CD4-positive, alpha-beta T cell treated with Interleukin-1 beta for 1 hour (primary cell): ENCODE measurements at places on chromosomes 6 and 20.

DNA sequence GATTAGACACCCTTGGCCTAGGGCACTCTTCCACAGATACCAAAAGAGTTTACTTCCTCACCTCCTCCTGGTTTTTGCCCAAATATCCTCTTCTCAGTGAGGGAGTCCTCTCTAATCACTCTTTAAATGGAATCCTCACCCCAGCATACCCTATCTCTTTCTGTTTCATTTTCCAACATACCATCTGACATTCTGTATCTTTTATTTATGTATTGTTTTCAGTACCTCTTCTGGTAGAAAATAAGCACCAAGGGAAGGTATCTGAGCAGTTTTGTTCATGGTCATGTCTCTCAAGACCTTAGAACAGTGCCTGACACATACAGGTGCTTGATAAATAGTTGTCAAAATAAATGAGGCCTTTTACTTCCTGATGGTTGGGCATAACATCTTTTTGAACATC lies 55.1 kb downstream of the KIAA0408 start:
- DNase-seq = no peak

DNA sequence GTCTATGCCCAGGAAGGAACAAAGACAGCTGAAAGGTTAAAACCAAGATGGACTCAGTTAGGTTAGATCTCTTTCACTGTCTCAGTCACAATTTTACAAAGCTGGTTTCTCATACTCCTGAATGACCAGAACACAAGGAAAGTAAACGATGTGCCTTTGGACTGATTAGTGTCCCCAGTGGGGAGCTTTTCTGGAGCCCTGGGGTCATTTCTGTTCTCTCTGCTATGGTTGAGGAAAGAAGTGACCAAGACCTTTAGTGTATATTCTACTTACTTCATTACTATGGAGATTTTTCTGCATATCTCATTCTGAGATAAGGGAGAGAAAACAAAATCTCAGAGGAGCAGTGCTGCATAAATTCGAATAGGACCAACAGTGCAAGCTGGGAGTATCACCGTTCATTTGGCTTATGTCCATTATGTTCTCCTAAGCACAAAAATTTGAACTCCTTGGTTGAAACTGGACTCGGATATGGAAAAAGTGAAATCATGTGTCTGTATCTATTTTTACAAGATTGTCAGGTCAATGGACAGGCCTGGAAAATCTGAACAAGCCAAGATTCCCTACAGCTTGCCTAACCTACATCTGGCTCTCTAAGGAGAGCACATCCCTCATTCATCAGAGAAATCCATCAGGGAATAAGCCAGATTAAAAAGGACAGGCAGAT lies 34.4 kb upstream of the ENPP1 start:
- no peak for DNase-seq

DNA sequence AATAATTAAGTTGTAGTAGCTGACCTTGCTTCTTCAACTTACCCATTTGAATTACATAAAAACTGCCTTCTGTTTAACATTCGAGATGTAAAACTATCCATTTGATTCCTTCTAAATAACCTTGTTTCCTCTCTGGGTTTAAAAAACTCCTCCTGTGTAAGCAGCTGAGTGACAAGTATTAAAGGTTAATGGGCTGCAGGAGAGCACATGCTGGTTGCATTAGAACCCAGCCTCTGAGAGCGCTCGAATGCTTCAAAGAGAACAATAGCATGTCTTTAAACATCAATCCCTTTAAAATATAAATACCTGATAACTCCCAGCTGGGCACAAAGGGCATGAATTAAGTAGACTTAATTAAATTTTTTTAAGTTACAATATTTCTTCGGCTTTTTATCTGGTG lies 215.8 kb downstream of the EYA4 start:
- DNase-seq = no peak

DNA sequence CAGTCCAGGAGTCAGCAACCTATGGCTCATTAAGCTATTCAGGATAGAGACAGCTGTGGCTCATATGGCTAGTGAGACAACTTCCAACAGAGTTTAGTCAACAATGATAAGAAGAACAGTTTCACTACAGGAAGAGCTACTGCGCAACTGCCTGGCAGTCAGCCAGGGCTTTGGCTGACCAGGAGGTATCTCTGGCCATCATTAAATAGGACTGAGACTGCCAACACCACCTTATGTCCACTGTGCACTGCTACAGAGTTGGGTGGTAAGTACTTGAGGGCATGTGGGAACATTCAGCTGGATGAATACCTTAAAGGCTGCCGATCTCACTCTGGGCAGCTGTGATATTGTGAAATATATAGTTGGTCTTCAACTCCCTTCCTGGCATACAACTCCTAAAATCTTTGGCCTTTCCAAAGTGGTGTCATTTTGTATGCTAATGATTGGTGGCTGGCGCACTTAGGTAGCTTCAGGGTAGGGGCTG lies 52.2 kb upstream of the FAM83C start:
- no peak for DNase-seq

- no peak for DNase-seq
Observed at GRCh38 chr20:48070991-48071652, 285.8 kb upstream of the SULF2 start.

DNA sequence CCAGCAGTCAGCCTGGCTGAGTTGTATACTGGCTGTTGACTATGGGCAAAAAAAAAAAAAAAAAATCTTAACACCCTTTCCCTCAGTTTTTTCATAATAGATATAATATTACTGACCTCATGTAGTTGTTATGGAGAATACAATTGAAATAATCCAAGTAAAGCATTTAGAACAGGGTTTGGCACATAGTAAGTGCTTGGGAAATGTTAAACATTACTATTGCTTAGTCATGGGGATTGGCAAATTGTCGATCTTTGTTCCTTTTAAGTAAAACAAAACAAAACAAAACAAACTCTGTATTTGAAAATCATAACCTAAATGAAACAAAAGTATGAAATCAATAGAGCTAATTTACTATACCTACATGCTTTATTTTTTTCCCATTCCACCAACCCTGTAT lies 458.4 kb downstream of the GRIK2 start:
- no peak for DNase-seq

GRCh38 chr6:148413321-148414091 lies 70.9 kb downstream of the SASH1 start:
- DNase-seq = no peak

DNA sequence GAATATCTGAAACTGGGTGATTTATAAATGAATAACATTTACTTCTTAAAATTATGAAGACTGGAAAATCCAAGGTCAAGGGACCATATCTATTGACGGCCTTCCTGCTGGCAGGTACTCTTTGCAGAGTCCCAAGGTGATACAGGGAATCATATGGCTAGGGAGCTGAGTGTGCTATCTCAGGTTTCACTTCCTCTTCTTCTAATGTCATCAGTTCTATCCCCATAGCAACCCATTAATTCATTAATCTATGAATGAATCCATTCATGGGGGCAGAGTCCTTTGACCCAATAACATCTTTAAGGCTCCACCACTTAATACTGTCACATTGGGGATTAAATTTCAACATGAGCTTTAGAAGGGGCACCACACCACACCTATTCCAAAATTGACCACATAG lies 772.0 kb downstream of the HACE1 start:
- no peak for DNase-seq

DNA sequence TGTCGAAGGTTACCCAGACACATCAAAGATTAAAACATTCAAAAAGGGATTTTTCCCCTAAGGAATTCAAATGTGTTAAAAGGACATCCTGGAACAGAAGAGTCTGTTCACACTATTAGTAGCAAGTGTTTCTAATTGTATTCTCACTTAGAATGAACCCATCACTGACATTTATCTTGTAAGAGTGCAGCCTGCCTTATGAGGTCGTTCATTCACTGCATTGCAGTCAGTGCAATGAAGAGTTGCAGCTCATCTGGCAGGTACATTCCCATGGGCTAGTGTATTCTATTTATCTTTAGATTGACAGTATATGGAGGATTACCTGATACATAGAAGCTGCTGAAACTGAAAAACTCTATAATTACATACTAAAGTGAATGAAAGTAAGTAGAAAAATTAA lies 36.5 kb downstream of the PHACTR1 start:
- no peak for DNase-seq

DNA sequence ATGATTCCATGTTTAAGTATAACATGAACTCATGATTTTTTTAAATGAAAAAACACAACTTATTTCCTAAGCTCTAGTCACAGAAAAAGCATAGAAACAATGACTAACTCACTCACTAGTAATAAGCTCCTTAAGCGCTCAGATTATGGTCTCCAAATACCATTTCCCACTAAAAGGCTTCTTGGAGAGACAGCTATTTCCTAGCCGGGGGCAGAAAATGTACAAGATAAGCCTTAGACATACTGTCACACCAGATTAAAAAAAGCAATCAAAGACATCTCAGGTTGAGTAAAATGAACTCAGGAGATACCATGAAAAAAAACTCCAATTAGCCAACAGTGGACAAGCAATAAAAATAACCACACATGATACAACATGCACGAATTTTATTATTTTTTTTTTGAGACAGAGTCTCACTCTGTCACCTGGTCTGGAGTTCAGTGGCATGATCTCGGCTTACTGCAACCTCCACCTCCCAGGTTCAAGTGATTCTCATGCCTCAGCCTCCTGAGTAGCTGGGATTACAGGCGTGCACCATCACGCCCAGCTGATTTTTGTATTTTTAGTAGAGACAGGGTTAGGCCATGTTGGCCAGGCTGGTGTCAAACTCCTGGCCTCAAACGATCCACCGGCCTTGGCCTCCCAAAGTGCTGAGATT lies 14.9 kb downstream of the SRPK1 start:
- no peak for DNase-seq

DNA sequence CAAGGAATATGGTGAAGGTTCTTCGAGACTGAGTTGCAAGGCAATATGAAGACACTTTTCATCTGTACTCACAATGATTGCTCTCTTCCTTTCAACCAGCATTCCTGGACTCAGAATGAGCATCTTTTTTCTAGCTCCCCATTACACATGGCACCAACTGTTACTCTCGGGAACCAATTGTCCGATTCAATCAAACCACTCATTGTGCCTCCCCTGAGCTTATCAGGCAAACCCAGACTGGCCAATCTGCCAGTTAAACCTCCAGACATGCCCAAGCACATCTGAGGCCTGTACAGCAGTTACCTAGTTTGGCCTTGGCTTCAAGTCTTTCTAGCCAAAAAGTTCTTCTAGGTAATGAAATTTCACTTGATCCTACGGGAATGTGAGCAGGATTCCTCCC lies 164.1 kb downstream of the ID4 start:
- DNase-seq = no peak

GRCh38 chr6:1187293-1188131 lies 124.4 kb upstream of the FOXQ1 start:
- DNase-seq = no peak

GRCh38 chr6:157505912-157506491 lies 125.0 kb downstream of the ZDHHC14 start:
- DNase-seq = no peak

- peak; percentile 27 for DNase-seq
Observed at GRCh38 chr20:57092112-57092899, 174.1 kb downstream of the BMP7 start.

- DNase-seq = no peak
Observed at GRCh38 chr20:13852306-13852705, 67.5 kb downstream of the NDUFAF5 start.

DNA sequence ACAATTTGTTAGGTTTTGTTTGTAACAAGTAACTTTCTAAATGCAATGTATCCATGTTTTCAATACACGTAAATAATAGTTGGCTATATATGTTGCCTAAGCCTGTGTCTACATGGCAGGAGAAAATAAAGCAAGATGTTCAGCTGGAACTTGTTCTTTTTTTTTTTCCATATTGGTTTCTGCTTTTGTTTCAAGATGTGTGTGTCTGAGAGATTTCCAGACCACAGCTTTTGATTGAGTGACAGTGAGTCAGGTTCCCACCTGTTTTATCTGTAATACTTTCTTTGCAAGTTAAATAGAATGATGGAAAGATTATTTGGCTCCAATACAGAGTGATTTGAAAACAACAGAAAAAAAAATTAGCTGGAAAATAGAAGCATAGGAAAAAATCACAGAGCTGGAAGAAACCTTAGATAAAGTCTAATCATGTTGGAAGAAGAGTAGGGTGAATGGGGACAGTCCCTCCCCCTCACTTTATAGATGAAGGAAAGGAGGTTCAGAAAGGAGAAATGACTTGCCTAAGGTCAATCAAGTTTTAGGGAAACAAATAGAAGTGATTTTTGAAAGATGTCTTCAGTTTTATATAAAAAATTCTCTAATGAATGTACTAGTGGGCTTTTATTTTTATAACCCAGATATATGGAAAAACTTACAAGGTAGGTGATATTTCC lies 150.9 kb upstream of the STMND1 start:
- no peak for DNase-seq

DNA sequence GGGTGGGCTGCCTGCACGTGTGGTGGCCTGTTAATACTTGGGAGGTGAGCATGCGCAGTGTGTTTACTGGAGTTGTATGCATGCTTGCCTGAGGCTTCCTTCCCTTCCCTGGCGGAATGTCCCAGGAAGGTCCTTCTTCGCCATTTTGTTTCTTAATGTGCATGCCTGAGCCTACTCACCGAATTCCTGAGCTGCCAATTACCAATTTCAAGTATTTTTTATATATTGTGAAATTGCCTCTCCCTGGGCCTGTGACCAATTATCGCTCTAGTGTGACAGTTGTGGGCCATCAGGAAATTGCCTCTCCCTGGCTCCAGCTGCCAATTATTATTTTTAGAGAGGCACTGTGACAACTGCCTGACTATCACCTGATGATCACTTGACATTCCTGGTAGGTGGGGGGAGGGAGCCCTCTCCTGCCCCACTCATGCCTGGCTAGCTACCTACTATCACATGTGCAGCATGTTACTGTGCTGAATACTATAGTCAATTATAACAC lies 70.0 kb downstream of the FAM50B start:
- no peak for DNase-seq

GRCh38 chr6:160069050-160069454 lies 52.6 kb upstream of the SLC22A1 start:
- DNase-seq = peak; percentile 51

- peak; percentile 20 for DNase-seq
Observed at GRCh38 chr6:117555882-117556498, 46.3 kb downstream of the GOPC start.

DNA sequence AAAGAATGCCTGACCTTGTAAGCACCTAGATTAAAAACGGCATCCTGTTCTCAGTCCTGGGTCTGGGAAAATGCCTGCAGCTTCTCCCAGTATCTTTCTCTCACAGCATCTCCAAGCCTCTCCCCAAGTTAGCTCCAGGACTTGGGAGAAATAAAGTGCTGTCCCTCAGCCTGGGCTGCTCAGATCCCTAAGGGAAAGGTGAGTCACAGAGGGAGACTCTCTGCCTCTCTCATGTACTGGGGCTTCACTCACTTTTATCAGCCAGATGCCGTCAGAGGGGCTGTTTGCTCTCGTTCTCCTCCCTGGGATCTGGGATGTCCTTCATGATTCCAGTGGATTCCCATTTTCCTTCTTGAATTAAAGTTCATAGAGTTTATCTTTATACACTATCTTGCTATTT lies 293.6 kb downstream of the COL12A1 start:
- DNase-seq = no peak

GRCh38 chr6:160013987-160014868 lies 45.3 kb downstream of the IGF2R start:
- DNase-seq = no peak
